Colonic mucosa (tissue), 4 donors: ENCODE measurements at places on chromosomes 1 and 21.

DNA sequence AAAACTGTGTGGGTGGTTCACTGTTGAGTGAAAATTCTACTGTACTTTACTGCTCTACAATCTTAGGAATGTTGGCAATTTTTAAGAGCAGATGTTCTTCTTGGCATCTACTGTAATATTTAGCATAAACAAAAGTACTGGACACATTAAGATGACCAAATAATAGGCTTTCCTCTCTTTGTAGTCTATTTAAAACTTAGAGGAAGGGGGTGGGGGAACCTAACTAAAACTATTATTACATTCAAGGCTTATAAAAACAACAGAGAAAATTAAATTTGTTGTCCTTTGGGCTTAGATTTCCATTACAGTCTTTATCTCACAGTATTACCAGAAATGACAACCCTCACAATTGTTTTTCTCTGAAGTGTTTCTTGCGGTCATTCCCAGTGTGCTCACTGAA, 181.2 kb downstream of the PLPPR4 start:
- DNase-seq, result no peak

GRCh38 chr1:247849616-247850015, 7.4 kb upstream of the TRIM58 start:
- DNase-seq, result no peak

DNA sequence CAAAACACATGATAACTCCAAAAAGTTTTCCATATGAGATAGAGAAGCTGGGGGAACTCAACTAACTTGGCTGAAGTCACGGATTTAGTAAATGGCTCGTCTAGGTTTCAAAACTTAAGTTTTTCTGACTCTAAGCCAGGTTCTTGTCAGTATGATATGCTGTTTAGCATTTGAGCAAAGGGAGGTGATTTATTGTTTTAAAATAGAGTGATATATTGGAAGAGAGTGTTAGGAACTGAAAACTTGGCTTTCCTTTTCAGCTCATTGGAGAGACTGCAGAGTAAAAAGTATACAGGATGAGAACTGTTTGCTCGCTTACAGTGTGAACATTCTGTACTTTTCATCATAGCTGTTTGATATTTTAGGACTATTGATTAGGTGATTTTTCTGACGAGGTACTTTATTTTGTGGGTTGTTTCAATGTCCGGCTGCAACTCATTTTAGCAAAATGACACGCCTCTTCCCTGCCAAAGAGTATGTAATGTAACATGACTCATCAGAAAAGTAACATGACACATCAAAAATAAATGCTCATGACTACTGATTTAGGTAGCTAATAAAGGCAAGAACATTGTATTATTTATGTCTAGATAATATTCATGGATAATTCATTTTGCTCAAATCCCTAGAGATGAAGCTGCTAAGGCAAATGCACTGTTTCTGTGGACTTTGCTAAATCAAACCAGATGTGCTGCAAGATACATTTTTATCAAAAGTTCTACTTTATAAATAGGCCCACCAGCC, 355.1 kb downstream of the GPATCH2 start:
- no peak for DNase-seq

GRCh38 chr21:31733551-31734149, 1.7 kb upstream of the SCAF4 start:
- no peak for DNase-seq

DNA sequence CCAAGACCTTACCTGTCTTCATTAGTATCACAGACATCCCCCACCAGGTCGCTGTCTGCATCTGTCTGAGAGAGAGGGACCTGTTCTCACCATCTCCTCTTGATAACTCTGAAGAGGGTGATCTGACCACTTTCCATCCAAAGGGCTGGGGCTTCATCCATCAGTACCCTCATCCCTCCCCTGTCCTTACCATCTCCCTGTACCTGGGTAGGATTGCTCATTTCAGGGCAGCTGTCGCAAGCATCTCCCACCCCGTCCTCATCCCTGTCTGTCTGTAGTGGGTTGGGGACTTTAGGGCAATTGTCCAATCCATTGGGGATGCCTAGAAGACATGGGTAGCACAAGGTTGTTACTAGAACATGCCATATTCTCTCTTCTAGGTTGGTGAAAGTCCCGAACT, 7.9 kb downstream of the THBS3 start:
- DNase-seq, result no peak

DNA sequence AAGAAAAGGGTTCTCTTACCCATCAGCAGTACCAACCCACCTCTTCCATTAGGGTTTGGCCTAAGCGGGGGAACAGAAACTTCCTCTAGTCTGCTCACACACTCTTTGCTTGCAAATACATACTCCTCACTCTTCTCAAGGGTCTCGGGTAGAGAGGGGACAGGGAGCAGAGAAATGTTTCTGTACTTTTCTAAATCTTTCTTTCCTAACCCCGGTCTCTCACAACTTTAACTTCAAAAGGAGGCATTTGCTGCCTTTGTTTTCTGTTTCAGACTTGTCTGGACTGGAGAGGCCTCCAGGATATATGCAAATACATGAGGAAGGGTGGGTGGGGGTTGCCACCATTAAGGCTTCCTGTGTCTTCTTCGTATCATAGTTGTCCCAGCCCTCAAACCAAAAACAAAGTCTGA, 10.5 kb upstream of the LAX1 start:
- no peak for DNase-seq

DNA sequence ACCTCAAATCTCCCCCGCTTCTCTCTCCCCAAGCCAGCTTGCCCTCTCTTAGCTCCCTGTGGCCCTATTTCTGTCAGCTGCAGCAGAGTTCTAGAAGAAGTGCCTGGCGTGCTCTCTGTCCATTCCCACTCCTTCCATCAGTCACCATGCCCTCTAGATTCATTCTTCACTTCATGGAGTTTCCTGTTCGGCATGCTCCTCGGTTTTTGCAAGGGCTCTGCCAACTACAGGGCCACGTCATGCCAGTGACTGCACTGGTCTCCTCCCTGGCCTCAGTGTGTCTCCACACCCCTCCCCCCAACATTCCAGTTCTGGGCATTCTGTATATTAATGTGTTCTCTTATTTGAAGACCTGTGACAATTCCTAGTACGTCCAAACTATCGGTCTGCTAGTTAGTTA, 113.9 kb downstream of the SLC45A1 start:
- DNase-seq, result no peak

DNA sequence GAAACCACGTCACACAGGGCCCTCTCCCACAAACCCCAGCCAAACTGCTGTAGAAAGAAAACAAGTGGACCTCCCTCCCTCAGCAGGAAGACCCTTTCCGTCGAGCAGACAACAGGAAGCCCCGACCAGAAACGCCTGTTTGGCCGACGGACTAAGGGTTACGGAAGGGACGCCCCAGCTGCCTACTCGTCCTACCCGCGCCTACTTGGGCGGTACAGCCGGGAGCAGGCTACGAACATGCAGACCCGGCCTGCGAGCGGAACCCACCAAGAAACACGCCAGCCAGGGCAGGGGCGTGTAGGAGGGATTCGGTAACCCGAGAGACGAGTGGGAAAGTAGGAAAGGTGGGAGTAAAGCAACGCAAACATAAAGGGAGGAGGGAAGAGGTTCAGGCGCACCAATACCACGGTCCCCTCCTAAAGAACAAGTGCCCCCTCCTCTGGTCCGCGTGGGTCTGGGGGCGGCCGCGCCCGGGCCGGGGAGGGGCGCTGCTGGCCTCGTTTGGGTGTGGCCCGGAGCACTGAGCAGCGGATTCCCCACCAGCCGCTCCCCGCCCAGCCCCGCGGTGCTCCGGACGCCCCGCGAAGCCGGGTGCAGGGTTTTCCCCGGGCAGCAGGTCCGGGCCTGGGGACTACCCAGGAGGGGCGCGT, 450 bp downstream of the S100A10 start:
- peak; percentile 63 for DNase-seq

- no peak for DNase-seq
Measured at GRCh38 chr1:54006508-54006907, 11.5 kb downstream of the LDLRAD1 start.
